ENCODE measurements at places on chromosomes 12 and 14.

- no peak for DNase-seq
Observed at GRCh38 chr12:121533394-121534090, 47.3 kb downstream of the KDM2B start.

- DNase-seq: peak; percentile 18
Observed at GRCh38 chr14:73591690-73592449, at the start of gene ACOT4. Gene ACOT4 (plus strand): TSS chr14:73591873. CDS start chr14:73591960, 87 bp downstream.

DNA sequence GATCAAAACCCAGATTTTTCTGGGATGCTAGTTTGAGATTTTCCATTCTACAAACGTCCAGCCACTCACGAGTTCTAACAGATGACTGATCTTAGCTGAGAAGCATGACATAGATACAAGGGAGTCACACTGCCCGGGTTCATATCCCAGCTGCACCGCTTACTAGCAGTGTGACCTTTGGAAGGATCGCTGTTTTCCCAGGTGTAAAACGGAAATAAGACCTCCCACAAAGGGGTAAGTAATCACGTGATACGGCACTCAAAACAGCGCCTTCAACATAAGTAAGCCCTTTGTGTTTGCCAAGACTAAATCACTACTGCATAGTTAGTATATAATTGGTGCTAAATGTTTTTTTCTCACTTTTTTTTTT lies 624 bp upstream of the PWP1 start:
- DNase-seq: no peak

DNA sequence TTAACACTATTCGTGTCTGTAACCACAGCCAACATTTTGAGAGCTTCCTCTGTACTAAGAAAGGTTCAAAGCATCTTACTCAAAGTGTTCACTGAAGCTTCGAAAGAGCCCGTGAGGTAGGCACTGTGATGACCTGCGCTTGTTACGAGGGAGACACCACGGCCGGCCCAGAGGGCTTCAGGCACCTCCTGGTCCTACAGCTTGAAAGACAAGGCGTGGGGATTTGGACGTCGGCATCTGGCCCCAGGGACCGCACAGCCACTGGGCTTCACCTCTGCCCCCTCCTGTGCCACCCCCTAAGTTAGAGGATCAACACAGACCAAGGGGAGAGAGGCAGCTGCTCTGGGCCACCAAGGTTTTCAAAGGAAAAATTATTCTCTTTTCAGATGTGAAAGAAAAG lies 75.6 kb downstream of the RIMBP2 start:
- DNase-seq: no peak

DNA sequence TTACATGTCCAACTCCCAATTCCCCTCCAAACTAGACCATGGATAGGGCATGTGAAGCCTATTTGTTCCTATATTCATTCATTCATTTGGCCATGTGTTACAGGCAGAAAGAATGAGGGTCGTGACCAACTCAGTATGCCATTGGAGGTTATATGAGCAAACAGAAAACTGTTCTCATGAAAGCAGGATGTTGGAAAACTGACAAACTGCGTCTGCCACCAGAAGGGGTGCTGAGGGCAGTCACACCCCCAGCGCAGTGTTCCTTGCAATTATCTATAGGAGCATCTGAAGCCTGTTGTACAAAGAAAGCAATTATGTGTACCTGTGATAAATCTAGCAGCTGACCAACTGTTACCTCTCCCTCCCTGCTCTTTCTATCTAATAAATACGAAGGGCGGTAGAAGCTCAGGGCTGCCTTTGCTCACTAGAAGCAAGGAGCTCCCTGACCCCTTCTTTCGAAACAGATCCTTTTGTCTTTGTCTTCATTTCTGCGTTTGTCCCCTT lies 21.1 kb downstream of the ENTPD5 start:
- no peak for DNase-seq

GRCh38 chr14:94925416-94926173 lies 155.7 kb upstream of the GSC start:
- DNase-seq: no peak

Measured in dermis microvascular lymphatic vessel endothelial cell (primary cell).